ENCODE measurements at places on chromosomes 4 and X.
A peak's percentile ranks its signal among the peaks of the same experiment; 100 is the strongest.

- no peak for DNase-seq
Observed at GRCh38 chrX:41036668-41037326, 48.4 kb upstream of the USP9X start.

DNA sequence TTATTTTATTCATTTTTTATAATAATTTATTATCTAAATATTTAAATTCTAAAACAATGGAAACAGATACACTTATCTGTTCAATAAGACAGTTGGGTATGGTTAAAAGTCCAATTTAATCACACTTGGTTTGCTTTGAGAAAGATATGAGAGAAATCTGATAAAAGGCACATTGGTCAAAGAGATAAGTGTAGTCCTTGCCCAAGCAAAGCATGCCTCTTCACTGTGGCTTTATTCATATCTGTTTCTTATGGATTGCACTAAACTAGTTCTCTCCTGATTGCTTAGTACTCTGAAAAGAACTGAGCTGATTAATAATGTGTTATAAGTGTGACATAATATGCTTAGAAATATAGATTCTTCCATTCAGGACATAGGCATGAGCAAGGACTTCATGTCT is 39.8 kb downstream of the CXCL1 start:
- no peak for DNase-seq

GRCh38 chr4:5940470-5941203 is 47.8 kb upstream of the CRMP1 start:
- peak; percentile 81 for DNase-seq

- DNase-seq: no peak
Observed at GRCh38 chr4:12124138-12124537, 695.4 kb upstream of the HS3ST1 start.

DNA sequence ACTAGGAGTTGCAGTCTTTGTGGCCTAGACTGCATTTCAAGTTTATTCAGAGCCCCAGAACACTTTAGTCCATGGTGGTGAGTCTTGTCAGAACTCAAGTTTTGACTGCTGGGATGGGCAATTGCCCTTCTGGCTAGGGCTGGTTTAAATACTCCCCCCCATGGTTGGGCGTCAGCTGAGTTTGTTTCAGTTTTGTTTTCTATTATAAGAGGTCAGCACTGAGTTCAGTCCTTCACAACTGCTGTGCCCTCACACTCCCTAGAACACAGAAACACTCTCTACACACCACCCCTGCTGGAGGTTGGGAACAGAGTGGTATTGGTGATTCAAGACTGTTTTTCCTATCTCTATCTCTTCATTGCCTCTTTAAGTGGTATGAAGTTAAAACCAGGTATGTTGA is 217.0 kb downstream of the GUCY2F start:
- DNase-seq: no peak

DNA sequence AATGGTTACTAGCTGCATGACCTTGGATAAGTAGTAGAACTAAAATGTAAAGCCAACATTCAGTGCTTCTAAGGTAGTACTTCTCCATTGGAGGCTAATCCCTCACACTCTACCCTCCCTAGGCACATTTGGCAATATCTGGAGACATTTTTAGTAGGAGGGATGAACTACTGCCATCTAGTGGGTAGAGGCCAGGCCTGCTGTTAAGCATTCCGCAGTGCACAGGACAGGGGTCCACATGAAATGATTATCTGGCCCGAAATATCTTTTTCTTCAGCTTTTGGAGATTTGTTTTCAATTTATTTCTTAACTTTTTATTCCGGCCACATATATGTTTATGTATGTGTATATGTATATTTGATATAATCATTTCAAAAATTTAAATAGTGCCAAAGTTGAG is 36.0 kb upstream of the SPANXC start:
- DNase-seq: peak; percentile 5

DNA sequence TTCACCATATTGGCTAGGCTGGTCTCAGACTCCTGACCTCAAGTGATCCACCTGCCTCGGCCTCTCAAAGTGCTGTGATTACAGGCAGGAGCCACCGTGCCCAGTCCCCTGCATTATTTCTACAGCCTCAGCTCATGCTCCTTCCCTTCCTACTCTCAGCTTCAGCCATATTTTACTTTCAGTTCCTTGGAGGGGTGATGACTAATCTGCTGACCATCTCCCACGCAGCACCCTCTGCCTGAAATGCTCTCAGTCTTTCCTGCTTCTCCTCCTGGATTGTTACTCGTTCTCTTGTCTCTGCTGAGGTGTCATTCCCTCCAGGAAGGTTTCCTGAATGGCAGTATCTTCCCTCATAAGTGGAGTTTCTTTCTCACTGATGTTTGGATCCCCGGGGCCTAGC is 63.3 kb downstream of the MOSPD2 start:
- DNase-seq: peak; percentile 11

GRCh38 chrX:135737366-135738071 is 24.1 kb downstream of the CT45A1 start:
- DNase-seq: peak; percentile 3

DNA sequence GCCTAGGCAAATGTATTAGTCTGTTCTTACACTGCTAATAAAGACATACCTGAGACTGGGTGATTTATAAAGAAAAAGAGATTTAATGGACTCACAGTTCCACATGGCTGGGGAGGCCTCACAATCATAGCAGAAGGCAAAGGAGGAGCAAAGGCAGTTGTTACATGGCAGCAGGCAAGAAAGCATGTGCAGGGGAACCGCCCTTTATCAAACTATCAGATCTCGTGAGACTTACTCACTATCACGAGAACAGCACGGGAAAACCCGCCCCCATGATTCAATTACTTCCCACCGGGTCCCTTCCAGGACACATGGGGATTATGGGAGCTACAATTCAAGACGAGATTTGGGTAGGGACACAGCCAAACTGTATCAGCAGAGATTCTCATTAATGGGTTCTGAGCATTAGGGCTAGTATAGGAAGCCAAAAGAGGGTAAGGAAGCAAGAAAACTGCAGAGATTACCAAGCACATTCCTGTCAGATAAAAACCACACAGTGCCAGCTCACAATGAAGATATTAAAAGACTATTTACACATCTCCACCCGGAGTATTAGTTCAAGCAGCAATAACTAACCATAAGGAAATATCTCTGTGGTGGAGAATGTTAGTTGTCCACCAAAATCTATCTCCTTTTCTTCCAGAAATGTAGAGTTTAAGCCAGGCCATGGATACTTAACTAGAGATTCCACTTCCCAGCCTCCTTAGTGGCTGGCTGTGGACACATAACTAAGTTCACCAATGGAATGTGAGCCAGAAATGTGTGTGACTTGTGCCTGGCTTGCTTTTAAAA is 61.2 kb upstream of the HOPX start:
- DNase-seq: no peak

- no peak for DNase-seq
Observed at GRCh38 chr4:129323658-129324057, 227.7 kb downstream of the C4orf33 start.

DNA sequence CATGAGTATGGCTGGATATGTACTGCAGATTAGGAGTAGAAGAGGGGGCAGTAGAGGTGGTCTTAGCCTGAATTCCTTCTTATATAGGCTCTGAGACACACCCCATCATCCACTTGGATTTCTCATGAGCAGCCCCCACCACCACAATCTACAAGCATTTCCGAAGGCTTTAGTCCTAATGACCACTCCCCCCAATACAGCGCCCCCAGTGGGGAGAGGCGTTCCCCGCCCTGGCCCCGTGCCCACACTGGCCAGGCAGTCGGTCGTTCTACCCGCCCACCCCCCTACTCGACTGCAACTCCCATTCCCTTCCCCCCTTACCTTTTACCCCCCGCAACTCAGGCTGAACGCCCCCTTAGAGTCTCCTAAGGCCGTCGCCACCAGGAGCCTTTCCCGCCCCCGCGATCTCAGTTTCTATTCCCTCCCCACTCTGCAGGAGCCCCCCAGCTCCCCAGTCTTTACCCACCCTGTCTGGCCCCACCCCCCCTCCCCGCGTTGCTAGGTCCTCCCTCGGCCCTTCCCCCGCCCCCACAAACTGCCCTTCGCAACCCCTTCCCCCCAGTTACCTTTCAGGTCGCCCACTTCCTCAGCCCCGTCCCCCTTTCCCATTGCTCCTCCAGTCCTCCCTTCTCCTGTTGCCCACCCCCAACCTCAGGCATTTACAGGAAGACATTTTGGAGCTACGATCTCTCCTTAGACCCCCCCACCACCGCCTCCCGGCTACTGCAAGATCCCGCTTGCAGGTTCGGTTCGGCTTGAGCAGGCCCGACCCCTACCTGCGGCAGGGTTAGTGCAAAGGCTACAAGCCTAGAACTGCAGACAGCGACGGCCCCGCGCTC is 468 bp downstream of the ZMYM3 start:
- DNase-seq: peak; percentile 16

GRCh38 chr4:77220828-77221613 is 64.0 kb downstream of the CCNG2 start:
- no peak for DNase-seq

DNA sequence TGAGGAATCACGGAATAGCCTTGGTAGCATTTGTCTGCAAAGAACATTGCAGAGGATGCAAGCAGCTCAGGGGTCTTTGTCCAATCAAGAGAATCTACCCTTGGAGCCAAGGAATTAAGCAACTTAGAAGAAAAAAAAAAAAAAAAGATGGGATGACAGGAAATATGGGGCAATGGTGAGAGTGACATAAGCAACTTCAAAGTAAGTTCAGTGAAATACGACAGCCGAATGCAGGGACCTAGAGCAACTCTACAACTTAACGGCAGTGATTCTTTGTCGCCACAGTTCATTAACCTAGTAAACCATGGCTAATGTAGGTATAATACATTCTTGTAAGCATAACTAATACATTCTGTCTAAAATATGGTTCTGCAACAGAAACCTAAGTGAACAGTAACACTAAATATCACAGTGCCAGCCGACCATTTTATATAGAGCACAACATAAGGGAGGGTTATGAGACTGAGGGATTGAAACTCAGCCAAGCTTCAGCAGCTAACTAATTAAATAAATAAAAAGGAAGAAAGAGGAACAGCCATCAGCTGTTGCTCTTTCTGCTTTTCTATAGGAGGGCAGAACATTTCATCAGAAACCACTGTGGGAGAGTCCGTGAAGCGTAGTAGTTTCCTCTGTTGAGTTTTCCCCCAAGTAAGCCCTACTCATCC is 74.7 kb downstream of the PPARGC1A start:
- no peak for DNase-seq

DNA sequence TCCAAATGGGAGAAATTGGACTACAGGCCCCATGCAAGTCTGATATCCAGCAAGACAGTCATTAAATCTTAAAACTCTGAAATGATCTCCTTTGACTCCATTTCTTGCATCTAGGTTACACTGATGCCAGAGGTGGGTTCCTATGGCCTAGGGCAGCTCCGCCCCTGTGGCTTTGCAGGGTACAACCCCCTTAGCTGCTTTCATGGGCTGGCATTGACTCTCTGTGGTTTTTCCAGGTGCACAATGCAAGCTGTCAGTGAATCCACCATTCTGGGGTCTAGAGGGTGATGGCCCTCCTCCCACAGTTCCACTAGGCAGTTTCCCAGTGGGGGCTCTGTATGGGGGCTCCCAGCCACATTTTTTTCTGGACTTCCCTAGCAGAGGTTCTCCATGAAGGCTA is 228.5 kb upstream of the ADAMTS3 start:
- no peak for DNase-seq

GRCh38 chr4:14924076-14924811 is 78.0 kb upstream of the CPEB2 start:
- DNase-seq: no peak

GRCh38 chrX:29071525-29072320 is 484.5 kb downstream of the IL1RAPL1 start:
- DNase-seq: no peak

GRCh38 chr4:59920416-59920815 is 1279.7 kb upstream of the ADGRL3 start:
- no peak for DNase-seq

DNA sequence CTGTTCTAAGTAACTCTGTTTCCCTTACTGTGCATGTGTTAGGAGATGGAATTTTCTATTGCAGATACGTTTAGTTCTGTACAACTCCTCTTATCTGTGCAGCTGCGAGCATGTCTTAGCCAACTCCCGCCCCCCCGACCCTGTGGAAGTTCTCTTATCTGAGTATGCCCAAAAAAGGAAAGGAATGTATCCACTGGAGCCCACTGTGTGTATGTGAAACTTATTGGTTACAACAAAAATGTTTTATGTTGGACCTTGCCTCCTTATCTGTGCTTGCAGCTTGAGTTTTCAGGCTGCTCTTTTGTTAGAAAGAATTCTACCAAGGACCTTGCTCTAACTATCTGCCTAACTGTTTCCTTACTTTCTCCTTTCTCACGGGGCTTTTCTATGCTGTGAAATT is 24.2 kb upstream of the DCAF8L2 start:
- no peak for DNase-seq

DNA sequence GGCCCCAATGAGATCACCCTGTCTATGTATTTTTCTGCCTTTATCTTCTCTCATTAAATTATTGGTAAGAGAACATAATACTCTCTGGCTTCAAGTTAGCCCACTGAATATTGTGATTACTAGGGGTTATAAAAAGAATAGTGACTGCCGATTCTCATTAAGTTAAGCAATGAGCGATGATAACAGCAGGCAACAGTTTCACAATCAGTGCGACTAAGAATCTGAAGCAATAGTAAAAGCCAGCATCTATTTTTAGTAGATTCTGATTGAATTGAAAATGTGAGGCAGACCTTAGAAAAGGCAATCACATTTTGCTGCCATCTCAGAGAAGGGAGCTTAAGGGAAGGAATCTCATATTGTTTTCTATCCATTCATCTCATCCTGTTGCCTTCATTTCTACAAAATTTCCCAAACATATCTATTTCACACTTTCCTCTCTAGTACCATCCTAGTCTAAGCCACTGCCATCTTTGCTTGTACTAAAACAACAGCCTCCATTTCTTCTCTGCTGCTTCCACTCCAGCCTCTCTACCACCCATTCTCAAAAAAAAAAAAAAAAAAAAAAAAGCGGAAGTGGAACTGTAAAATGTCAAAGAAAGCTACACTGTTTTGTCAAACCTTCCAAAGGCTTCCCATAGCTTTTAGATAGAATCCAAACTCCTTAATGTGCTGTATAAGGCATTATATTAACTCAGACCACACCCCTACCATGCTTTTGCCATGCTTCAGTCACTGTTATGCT is 17.4 kb downstream of the GABRA4 start:
- no peak for DNase-seq

GRCh38 chr4:165326831-165327210 is 648 bp upstream of the MSMO1 start:
- DNase-seq: no peak

- DNase-seq: no peak
Observed at GRCh38 chr4:182918044-182918607, 940 bp upstream of the DCTD start.

- DNase-seq: no peak
Observed at GRCh38 chr4:88854481-88854880, 156.9 kb upstream of the NAP1L5 start.

DNA sequence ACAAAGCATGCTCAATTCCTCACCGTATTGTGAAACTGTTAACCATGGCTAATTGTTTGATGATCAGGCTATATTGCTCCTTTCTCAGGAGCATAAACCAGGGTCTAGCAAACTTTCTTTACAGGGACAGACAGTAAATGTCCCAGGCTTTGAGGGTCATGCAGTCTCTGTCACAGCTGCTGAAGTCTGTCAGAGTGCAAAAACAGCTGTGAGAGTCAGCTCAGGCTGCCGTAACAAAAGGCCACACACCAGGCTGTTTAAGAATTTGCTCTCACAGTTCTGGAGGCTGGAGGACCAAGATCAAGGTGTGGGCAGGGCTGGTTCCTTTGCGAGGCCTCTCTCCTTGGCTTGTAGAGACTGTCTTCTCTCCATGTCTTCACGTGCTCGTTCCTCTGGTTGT is 75.6 kb downstream of the GPR143 start:
- DNase-seq: no peak

- no peak for DNase-seq
Observed at GRCh38 chrX:149255860-149256259, 249.2 kb downstream of the IDS start.

- DNase-seq: no peak
Observed at GRCh38 chr4:140715119-140715518, 41.1 kb downstream of the TBC1D9 start.
